ENCODE measurements at places on chromosomes 4 and X. TPM values are rescaled to one million over a fixed set of nuclear protein-coding genes. Genes with fewer than 3 reads are reported as not detected.

DNA sequence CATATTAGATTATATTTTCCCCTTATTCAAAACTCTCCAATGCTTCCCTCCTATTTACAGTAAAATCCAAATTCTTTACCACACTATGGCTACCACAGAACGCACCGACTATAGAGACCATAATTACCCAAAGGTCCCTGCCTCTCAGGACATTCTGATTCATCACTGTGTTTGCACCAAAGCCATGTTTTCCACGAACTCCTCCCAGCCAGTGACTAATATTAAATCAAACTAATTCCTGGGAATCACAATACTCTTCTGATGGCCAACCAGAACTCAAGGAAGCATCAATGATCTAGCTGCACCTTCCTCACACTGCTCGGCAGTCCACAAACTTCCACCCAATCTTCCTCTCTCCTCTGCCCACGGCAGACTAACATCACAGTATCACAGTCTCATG lies 24.2 kb upstream of the EDNRA start:
- H3K4me1 ChIP-seq = 0 out of 2 replicates have a peak, but pooled peaks cover 4% of the 10 kb centered on the region
- H3K36me3 ChIP-seq = no peaks in the 10 kb centered on the region
- no peak overlapping the region for H3K4me3 ChIP-seq
- H3K27ac ChIP-seq = no peak overlapping the region

DNA sequence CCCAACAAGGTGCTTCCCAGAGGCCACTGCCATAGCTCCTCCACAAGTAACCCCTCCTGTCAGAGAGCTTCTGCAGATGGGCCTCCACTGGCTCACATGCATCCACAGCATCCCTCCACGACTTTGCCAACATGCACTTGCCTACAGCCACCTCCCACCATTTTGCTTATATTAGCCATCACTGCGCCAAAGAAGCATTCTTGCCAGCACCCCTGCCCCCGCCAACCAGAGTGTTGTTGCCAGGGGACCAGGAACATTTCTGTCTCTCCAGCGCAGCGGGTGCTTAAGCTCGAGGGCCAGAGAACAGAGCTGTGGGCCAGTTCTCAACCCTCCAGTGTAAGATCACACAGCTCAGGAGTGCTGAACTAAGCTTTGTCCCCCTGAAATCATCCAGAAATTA lies 517.6 kb downstream of the PABPC4L start:
- H3K4me1 ChIP-seq = no peaks in the 10 kb centered on the region
- H3K36me3 ChIP-seq = no peaks in the 10 kb centered on the region
- no peak overlapping the region for H3K27ac ChIP-seq
- no peaks in the 10 kb centered on the region for H3K27me3 ChIP-seq
- H3K4me3 ChIP-seq = no peak overlapping the region

DNA sequence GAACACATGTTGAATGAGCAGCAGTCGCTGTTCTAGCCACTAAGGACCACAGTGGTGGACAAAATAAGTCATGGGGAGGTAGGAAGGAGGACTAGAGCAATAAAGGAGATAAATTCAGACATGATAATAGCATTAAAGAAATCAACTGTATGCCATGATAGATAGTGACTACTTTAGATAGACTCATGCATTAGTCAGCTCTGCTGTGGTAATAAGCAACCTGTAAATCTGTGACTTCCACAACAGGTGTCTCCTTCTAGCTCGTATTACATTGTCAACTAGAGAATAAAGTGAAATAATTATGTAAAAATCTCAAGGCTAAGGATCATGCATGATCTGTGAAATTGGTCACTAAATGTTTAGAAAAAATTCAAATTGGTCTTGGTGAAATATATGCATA lies 77.9 kb downstream of the WWC2 start:
- H3K4me1 ChIP-seq = peaks cover 70% of the 10 kb centered on the region
- no peaks in the 10 kb centered on the region for H3K36me3 ChIP-seq
- no peak overlapping the region for H3K4me3 ChIP-seq
- no peak overlapping the region for H3K27ac ChIP-seq
- H3K27me3 ChIP-seq = no peaks in the 10 kb centered on the region

GRCh38 chrX:101390664-101391525 lies at the start of gene RPL36A:
TSS of gene RPL36A (plus strand) at chrX:101391011. CDS start at chrX:101391044, 33 bp downstream.
- peak; percentile 92 for DNase-seq
- no peaks in the 10 kb centered on the region for H3K27me3 ChIP-seq

The NCAPG gene
- total RNA-seq = 15.6 TPM

DNA sequence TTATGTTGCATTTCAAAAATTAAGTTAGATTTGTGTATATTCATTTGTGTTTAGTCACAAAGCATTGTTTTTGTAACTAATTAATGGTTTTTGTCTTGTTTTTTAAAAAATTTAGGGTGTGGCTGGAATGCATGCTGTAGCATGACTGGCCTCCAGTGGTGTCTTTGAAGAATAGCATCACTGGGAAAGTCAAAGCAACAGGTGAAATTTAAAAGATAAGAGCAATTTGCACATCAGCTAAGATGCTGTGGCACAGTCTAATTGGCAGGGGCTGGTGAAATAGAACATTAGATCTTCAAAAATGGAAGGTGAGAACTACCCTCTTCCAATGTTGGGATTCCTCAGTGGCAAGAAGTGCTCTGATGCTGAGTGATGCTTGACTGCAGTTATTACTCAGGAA lies 45.3 kb downstream of the ANK2 start:
- H3K4me3 ChIP-seq = no peak overlapping the region
- H3K27me3 ChIP-seq = no peaks in the 10 kb centered on the region
- H3K36me3 ChIP-seq = no peaks in the 10 kb centered on the region
- no peaks in the 10 kb centered on the region for H3K4me1 ChIP-seq
- no peak overlapping the region for H3K27ac ChIP-seq

DNA sequence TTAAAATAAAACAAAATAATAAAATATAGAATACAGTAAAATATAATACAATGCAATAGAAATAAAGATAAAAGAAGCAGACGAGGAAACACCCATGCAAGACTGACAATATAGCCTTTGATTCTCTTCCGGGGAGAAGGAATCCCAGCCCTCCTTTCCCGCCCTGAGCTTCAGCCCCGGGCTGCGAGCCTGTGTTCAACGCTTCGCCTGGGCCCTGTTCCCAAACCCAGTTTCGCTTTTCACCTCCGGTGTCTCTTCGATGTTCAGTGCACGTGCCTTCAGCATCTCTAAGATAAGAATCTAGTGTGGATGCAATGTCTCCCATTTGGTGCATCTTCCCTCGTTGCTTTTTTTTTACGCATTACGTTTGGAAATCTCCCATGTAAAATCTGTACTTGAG lies 38.4 kb upstream of the ARSD start:
- no peaks in the 10 kb centered on the region for H3K36me3 ChIP-seq
- H3K4me1 ChIP-seq = peaks cover 3% of the 10 kb centered on the region
- DNase-seq = peak; percentile 10
- H3K27ac ChIP-seq = no peak overlapping the region

GRCh38 chrX:87140800-87141483 lies 376.7 kb upstream of the KLHL4 start:
- DNase-seq = no peak
- no peak overlapping the region for H3K4me3 ChIP-seq
- no peaks in the 10 kb centered on the region for H3K27me3 ChIP-seq
- no peak overlapping the region for H3K27ac ChIP-seq
- no peaks in the 10 kb centered on the region for H3K36me3 ChIP-seq
- no peaks in the 10 kb centered on the region for H3K4me1 ChIP-seq

DNA sequence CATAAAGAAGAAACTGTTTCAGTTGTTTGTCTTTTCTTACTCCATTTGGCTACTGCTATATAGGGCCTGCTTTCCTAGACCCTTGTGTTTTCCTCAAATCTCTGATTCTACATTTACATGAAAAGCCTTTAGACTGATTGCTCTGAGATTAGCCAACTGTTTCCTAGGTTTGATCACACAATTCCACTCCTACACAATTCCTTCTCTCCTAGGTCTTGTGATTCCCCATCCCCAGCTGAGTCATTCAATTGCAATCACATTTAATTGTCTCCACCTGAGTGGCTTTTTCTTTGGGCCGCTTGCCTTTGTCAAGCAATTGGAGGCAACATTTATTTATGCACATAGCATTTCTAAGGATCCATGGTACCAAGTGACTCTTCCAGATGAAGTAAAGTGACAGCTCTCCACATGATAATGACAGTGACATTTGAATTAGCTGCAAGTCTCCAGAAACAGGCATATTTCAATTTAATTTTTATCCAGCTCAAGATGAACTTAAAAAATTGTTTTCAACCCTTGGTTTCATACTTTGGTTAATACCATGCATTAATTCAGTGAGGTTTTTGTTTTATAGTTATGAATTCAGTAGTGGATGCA lies 35.8 kb downstream of the ATXN3L start:
- peaks cover 41% of the 10 kb centered on the region for H3K4me1 ChIP-seq
- peak overlapping the region; percentile 90 for H3K27ac ChIP-seq
- no peaks in the 10 kb centered on the region for H3K36me3 ChIP-seq
- no peak overlapping the region for H3K4me3 ChIP-seq
- DNase-seq = peak; percentile 80
- no peaks in the 10 kb centered on the region for H3K27me3 ChIP-seq

DNA sequence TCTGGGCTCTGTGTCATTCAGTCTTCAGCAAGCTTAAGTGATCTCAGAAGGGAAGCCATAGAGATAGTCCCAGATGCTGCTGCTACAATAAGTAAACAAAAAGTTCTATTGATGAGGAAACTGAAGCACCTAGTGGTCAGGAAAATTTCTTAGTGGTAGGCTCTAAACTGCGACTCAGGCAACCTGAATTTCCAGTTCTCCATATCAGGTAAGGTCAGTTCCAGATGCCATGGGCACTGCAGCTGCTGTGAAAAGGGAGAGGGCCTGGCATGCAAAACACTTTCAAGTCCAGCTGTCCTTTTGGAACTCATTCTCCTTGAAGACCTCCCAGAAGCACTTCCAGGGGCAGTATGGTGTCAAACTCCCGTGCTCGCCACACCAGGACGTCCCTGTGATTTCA lies 46.2 kb downstream of the REELD1 start:
- H3K4me1 ChIP-seq = peaks cover 15% of the 10 kb centered on the region
- H3K27ac ChIP-seq = no peak overlapping the region
- H3K4me3 ChIP-seq = no peak overlapping the region
- no peak for DNase-seq
- no peaks in the 10 kb centered on the region for H3K36me3 ChIP-seq

GRCh38 chrX:72262077-72262476 lies 15.0 kb downstream of the RPS4X start:
- H3K27ac ChIP-seq = no peak overlapping the region
- DNase-seq = no peak
- H3K36me3 ChIP-seq = no peaks in the 10 kb centered on the region
- 0 out of 2 replicates have a peak, but pooled peaks cover 4% of the 10 kb centered on the region for H3K4me1 ChIP-seq

- no peaks in the 10 kb centered on the region for H3K27me3 ChIP-seq
- H3K4me3 ChIP-seq = no peak overlapping the region
- no peak overlapping the region for H3K27ac ChIP-seq
These were observed 1.8 kb downstream of the ARHGEF6 start for GRCh38 chrX:136778916-136779315.

GRCh38 chrX:38675856-38676255 lies 114.5 kb downstream of the TSPAN7 start:
- DNase-seq = no peak
- no peaks in the 10 kb centered on the region for H3K36me3 ChIP-seq
- no peaks in the 10 kb centered on the region for H3K27me3 ChIP-seq
- no peak overlapping the region for H3K27ac ChIP-seq
- no peak overlapping the region for H3K4me3 ChIP-seq
